Dermis blood vessel endothelial cell (primary cell): ENCODE measurements at places on chromosomes 11 and 22. TPM values are rescaled to one million over a fixed set of nuclear protein-coding genes. Genes with fewer than 3 reads are reported as not detected.

DNA sequence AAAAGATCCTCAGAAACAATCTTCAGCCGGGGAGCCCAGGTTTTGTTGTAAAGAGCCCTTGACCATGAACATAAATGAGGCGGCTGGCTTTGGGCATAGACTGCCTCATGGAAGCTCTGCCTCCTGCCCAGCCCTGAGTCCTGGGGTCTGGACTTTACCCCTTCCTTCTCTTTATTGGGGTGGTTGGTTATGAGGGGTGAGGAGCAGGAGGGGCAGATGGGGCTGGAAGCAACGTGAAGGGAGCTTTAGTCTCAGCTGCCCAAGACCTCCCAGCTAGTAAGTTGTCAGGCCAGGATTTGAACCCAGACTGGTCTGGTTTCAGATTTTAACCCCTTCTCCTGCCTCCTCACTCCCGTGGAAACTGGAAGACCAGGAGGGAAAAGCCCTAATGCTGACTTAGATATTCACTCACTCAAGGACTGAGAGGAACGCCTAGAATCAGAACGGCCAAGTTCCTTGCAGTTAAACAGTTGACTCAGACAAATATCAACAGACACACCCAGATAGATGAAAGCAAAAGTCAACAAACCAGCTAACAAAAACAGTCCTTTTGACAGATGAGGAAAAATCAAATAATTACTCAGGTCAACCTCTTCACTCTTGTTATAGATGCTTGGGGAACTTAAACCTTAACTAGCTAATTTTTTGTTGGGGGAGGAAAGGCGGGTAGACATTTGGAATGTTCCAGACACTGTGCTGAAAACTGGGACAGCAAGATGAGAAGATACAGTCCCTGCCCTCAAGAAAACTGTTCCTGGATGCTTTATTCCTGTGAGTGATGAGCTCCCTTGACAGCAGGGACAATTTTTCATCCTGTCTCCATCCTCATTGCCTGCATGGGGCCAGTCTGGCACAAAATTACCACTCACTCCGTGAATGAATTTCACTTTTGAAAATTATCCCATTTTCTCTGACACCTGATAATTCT is 20.8 kb upstream of the ARRB1 start:
- DNase-seq = no peak

DNA sequence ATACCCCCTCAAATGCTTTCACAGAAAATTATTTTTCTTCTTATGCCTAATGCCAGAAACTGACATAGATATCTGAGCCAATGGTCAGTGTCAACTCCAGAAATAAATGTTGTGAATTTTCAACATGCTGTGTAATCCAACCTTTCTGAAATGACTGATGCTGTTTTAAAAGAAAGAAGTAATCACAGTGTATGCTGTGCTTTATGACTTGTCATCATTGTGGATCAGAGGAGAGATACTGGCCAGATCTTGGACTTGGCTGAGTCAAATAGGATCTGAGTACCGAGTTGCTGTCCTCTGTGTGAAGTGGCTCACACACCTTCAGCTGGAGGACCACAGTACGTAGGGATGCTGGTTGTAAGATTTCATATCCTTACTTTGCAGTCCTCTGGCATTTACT is 89.9 kb upstream of the ARHGAP20 start:
- no peak for DNase-seq

DNA sequence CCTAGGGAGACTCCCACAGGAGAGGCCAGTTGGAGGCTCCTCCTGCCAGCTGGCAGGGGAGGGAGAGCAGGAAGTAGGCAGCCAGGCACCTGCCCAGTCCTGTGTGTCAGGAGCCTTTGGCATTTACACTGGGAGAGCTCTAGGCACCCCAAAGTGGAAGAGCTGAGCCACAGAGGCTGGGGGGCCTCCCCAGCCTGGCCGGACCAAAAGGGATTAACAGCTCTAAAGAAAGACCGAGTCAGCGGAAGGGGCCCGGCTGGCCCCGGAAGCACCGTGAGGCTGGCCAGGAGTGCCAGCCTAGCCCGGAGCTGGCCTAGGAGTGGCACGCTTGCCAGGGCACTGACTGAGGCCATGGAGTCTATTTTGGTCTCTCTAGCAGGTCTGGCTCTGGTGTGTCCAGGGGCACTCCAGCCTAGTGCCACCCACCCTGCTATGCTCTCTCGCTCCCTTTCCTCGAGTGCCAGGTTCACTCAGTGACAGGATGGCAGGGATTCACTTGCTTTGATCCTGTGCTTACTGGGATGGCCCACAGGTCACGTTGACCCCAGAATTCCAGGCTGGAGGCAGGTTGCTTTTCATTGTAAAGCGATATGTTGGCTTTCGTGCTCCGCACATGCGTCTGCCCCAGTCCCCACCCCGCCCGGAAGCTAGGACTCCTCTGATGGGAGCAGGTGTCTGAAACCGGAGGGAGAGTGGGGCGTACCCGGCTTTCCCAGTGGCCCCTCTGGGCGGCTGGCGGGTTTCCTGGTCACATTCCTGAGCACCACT is 3.3 kb upstream of the KMT5B start:
- no peak for DNase-seq

- no peak for DNase-seq
These were observed 58.5 kb downstream of the GUCY1A2 start for GRCh38 chr11:106959800-106960199.

- no peak for DNase-seq
These were observed 755.2 kb downstream of the METTL15 start for GRCh38 chr11:28863422-28863821.

GRCh38 chr11:121082670-121083069 is 18.4 kb upstream of the TECTA start:
- DNase-seq = peak; percentile 22

DNA sequence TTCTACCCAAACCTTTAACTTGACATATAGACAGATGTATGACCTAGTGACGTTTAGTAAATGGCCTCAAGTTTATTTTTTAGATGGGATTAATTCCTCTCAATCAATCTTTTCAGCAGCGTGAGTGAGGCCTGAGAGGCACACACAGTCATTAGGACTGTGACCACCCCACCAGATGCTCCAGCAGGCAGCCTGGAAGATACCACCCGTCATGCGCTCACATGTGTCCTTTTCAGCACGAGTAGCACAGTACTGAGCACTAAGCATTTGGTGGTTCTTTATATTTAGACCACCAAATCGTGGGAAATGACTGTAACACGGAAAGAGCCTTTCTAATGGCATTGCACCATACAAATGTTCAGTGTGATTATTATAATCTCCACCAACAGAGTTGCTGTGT is 354.6 kb upstream of the DDI1 start:
- no peak for DNase-seq

DNA sequence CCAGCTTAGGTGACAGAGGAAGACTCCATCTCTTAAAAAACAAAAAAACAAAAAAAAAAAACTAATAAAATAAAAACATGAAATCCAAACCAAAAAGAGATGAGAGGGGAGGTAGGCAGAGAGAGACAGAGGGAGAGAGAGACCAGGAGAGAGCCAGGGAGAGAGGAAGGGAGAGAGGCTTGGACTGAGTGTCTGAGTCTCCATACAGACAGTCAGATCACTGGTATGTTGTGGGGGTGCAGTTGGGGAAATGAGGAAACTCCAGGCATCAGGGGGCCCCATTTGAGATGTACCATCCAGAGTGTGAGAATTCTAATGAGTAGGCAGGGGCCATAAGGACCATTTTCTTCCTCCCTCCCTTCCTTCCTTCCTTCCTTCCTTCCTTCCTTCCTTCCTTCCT is 53.1 kb upstream of the SEPTIN5 start:
- no peak for DNase-seq

- DNase-seq = no peak
These were observed 17.4 kb downstream of the SMCO4 start for GRCh38 chr11:93525601-93526345.

DNA sequence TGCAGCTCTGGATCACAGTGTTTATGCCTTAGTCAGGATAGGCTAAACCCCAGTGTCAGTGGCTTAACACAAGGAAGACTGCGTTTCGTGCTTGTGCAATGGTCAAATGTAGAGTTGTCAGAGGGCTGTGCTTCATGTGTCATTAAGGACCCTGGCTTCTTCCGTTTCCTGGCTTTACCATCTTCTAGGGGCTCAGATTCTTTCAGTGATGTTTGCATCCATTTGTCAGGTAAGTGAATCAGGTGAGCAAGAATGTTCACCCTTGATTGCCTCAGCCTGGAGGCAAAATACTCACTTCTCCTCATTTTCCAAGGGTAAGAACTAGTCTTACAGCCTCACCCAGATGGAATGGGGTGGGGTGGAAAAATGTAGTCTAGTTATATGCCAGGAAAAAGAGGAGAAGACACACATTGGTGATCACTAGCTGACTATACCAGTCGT is 20.5 kb upstream of the AMOTL1 start:
- DNase-seq = no peak

DNA sequence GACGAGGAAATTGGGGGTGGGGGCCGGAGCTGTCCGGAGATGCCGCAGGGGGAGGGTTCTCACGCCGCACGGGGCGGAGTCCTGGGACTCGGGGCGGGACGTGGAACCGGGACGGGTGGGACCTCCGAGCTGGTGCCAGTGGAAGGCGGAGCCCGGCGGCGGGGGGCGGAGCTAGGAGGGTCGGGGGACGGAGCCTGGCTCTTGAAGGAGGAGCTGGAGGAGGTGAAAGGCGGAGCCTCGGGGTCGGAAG is 271 bp downstream of the FKBP2 start:
- peak; percentile 100 for DNase-seq

- DNase-seq = peak; percentile 4
These were observed 28.3 kb downstream of the SLC1A2 start for GRCh38 chr11:35390737-35391682.

ZMAT5 gene
- total RNA-seq = 21.5 and 23.5 TPM in 2 replicates
